ENCODE measurements at places on chromosomes 2 and 18. TPM values are rescaled to one million over a fixed set of nuclear protein-coding genes. Genes with fewer than 3 reads are reported as not detected.

- no peak for DNase-seq
Observed at GRCh38 chr2:164287056-164287455, 334.2 kb downstream of the GRB14 start.

GRCh38 chr2:118669654-118670053 is 177.8 kb downstream of the EN1 start:
- DNase-seq = no peak

DNA sequence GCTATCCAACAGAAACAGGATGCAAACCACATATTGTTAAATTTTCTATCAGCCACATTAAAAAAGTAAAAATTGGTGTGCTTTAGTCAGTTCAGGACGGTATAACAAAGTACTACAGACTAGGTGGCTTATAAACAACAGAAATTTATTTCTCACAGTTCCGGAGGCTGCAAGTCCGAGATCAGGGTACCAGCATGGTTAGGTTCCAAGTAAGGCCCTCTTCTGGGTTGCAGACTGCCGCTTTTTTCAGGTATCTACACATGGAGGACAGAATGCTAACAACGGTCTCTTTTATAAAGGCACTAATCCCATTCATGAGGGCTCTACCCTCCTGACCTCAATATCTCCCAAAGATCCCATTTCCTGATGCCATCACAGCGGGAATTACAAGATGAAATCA is 10.5 kb downstream of the SMAD2 start:
- DNase-seq = no peak

Gene CYTIP
- not detected for total RNA-seq

DNA sequence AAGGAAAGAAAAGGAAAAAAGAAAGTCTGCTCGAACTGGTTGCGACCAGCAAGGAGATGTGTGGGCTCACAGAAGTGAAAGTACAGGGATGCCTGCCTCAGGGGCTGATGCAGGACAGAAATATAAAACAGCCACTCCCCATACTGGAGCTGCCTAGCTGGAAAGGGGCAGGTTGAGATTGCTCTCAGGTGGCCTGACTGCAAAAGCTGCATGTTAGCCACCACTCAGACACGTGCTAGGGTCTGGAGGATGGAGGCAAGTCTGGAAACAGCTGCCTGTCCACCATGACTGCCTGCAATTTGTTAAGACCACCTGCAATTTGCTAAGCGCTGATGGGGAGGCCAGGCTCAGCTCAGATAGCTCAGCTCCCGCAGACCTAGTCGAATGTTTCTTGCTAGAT is 17.9 kb downstream of the B3GNT7 start:
- no peak for DNase-seq

DNA sequence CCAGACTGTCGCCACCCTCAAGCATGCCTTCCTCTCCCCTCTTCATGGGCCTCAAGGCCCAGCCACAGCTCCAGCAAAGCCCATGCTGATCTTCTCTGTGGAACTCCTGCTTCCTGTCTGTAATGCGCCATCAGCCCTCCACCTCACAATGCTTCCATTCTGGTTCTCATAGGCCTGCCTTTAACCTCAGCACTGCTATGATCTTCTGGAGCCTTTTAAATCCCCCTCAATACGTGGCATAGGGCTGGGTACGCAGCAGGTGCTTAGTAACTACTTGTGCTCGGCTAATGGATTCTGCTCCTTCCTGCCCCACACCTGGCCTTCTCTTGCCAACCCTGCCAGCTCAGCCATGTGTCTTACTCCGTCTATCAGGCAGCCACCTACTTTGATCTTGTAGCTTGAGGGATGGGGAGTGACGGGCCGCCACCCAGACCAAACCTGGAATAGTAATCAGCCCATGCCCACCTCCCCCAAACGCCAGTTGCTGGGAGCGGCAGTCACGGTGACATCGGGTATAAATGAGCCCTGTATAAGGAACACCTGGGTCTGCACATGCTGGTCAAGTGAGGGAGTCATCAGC is 106.7 kb upstream of the MCFD2 start:
- no peak for DNase-seq

- DNase-seq = no peak
Observed at GRCh38 chr2:146847846-146848245, 997.0 kb upstream of the ACVR2A start.

Gene PLEK
- not detected for total RNA-seq

Gene LRRTM4
- total RNA-seq = not detected

Gene MAP3K19
- total RNA-seq = not detected

Gene MBD5
- 11.2 TPM for total RNA-seq

DNA sequence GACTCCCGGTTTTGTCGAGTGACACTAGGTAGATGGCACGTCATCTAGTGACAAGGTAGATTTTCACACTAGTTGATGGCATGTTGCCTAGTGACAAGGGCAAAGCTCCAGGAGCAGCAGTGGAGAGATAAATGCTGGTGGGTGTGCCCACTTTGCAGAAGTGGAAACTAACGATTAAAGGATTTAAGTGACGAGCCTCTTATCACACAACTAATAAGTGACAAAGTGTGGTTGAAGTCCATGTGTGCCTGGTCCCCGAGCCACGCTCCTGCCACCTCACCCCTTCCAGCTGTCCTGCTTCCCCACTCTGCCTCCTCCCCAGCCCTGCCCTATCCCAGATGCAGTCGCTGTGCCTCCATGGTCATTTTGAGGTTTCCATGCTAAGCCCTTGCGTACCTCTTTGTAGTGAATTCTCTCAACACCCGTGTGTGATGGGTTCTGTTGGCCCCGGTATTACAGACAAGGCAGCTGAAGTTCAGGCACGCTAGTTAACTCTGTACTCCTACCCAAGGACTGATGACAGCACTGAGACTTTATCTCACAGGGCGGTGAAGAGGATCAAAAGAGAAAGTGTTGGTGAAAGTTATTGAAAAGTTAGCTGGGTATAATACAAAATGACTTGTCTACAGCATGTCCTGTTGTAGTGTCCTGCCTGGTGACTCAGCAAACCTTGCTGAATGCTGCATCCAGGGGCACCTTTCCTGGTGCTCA is 113.4 kb upstream of the GLI2 start:
- DNase-seq = no peak

GRCh38 chr2:191038241-191038725 is 24.3 kb upstream of the STAT1 start:
- peak; percentile 71 for DNase-seq

DNA sequence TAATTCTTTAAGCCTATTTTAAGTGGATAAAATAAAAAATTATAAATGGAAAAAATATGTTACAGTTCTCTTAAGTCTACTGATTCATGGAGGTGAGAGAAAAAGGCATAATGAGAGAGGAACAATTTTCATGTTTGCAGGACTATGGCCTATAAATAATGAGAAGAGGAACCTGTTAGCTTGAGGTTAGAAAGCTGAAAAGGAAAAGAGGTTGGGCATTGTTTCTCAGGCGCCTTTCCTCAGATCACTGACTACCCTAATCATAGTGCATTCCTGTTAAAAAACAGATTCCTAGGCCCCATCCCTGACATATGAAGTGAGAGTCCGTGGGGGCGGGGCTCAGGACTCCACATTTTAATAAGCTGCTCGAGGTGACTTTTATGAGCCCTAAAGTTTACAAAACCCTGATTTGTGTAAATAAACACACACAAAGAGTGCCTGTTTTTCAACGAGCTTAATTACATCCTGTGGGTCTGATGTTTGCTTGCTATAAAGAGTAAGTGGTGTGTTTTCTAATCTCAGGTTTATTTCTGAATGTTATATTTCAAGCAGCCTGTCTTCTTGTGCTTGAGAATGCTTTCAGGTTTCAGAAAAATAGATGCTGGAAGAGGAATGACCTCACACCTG is 335.5 kb downstream of the CLIP4 start:
- DNase-seq = no peak

DNA sequence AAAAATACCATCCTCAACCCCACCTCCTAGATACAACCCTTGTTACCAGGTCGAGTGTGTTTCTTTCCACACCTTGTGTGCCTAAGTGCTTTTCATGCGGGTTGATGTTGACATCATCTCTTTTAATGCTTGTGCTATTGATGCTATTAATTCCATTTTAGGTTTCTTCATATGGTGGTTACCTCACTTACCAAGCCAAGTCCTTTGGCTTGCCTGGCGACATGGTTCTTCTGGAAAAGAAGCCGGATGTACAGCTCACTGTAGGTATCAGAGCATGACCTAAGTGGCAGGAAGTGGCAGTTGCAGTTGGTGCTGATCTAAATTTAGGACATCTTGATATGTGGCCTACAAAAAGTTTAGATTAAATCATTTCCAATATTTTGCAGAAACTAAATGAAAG is 149.9 kb upstream of the TTC39C start:
- no peak for DNase-seq
